ENCODE measurements at places on chromosomes 4 and X. TPM values are rescaled to one million over a fixed set of nuclear protein-coding genes. Genes with fewer than 3 reads are reported as not detected.

Gene BMX
- total RNA-seq: 0.11 TPM

Gene QRFPR
- total RNA-seq: not detected

Gene STAP1
- not detected for total RNA-seq

Gene FAT4
- 9.9 TPM for total RNA-seq

Gene RBM46
- total RNA-seq: not detected

Gene LONRF3
- 1.00 TPM for total RNA-seq

Gene GLOD5
- total RNA-seq: not detected

Gene HSFX2
- total RNA-seq: not detected

Gene CXorf38
- total RNA-seq: 10.7 TPM

Gene GABRE
- 15.2 TPM for total RNA-seq

Gene DRD5
- total RNA-seq: not detected

Gene SNX12
- 55.7 TPM for total RNA-seq

Gene APELA
- total RNA-seq: not detected

Gene SPATA18
- total RNA-seq: 4.4 TPM

Gene TCEAL1
- 17.4 TPM for total RNA-seq

Gene SPANXC
- total RNA-seq: not detected
